Effector memory CD4-positive, alpha-beta T cell (primary cell): ENCODE measurements at places on chromosomes 4 and X.
A peak's percentile ranks its signal among the peaks of the same experiment; 100 is the strongest.

DNA sequence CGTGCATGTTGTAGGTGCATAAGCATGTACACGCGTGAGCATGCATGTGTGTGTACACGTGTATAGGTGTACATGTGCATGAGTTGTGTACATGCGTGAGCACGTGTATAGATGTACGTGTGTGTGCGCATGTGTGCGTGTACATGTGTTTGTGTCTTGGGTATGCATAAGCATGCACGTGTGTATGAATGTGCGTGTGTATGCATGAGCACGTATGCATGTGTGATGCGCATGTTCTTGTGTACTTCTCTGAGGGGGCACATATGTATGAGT lies 9.0 kb downstream of the NAT8L start:
- no peak for DNase-seq

DNA sequence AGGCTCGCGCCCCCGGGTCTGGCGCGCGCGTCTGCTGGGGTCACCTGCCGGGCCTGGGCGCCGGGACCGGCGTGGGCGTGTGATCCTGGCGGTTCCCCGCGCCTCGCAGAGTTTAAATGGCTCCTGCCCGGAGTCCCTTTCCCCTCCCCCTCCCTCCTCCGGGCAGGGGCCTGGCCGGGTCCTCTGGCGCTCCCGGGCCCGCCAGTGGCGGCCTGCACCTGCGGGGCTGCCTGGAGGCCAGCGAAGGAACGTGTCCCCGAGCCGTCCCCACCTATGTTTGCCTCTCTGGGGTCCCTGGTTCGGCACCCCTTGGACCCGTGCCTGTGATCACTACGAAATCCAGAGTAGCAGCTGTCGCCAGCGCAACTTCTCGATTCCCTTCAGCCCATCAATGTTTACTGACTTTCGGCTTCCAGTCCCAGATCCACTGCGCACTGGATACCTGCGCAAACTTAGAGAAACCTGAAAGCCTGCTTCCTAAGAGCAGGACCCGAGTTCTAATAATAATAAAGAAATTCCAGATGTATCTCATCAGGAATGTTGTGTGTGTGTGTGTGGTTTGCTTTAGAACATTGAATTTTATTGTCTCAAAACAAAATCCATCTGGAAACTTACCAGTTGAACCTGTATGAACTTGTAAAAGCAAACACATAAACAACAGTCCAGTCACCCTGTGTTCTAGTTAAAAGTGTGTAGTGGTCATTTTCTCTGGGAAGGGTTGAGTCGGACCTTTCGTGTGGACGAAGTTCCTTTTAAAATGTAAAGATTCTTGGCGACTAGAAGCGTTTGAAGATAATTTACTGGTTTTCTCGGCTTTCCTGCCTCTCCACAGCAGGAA lies 788 bp downstream of the SHROOM2 start:
- DNase-seq = no peak

DNA sequence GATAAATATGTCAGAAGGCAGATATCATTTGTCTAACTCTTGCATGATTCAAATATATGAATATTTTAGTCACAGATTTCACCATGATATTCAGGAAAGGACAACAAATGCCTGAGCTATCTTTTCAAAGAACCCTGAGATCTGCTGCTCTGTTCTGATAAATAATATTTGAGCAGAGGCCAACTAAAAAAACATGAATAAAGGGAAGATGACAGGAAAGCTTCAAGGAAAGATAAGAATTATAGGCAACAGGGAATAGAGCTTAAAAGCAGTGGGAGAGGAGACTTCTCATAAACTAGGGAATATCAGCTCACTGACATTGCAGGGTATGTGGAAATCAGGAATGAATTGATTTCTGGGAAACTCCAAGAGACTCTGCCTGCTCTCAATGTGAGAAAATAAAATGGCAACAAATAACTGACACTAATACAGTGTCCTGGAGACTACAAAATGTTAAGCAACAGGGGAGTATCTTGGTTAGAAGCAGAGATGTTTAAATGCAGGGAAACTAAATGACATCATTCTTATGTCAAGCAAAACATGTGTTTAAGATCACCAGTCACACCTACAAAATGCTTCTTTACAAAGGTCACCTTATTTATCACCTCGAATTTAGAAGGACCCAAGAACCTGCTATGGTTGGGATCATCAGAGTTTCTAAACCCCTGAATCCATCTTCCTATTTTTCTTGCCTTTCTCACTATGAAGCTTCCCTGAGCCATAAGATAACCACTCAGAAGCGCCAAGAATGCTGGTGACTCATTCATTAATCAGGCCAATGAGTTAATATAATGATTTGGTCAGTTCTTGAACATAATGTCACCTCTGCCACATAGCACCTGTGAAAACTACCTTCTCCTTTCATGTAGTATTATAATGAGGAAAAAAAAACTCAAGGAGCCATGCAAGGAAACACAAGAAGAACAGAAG lies 78.1 kb downstream of the NDST3 start:
- no peak for DNase-seq

- no peak for DNase-seq
Observed at GRCh38 chr4:100294356-100294755, 104.1 kb upstream of the DDIT4L start.

- DNase-seq = no peak
Observed at GRCh38 chrX:48909703-48910294, 1.6 kb downstream of the SLC35A2 start.

DNA sequence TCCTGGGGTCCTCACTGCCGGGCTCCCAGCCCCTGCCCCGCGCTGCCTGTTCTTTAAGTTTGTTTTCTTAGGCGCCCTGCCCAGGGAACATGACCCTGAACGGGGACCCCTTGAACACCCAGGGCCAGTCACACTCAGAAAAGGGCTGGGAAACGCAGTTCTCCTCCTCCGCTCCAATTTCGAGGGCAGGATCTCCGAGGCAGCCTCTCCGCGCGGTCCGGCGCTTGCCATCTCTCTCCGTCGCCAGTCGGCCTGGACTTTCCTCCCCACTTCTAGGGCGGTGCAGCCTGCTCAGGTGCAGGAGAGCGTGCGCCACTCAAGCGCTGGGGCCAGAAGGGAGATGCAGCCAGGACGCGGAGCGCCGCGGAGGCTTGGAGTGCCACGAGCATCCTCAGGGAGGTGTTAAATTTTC lies 9.9 kb downstream of the PRDM8 start:
- DNase-seq = no peak

- DNase-seq = no peak
Observed at GRCh38 chr4:123319639-123320038, 77.0 kb upstream of the SPRY1 start.

- no peak for DNase-seq
Observed at GRCh38 chrX:154083126-154083517, 14.4 kb downstream of the MECP2 start.

DNA sequence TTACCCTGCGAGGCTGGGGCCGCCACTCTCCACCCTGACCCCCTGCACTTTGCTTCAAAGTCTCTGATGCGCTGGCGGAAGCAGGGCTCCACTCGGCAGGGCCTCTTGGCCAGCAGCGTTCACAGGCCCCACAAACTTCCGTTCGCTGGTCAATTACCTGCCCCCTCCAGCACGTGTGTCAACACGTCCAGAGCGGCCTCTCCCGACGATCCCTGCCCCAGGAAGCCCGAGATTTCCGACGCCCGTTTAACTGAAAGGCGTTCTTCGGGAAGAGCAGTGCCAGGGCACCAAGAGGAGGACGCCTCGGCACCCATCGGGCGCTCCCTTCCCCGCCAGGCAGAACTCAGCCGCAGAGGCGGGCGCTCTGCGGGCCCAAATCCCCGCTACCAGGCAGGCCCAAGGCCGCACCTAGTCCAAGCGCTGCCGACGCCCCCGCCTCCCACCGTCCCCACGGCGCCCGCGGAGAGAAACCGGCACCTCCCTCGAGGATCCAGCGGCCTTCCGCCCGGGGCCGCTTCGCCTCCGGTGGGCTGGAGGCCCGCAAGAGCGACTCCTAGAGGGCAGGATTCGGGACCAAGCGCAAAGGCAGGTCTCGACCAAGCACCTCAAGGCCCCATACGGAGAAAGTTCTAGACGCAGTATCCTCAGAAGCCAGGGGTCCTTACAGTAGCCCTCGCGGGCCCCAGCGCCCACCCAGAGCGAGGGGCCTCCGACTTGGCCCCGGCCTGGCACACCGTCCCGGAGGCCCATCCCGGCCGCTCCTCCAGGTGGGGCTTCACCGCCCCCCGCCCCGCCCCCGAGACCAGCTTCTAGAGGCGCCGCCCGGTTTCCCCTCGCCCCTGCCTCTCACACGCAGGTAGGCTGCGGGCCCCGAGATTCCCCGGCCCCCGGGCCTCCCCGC lies 586 bp downstream of the BCAP31 start:
- peak; percentile 44 for DNase-seq

DNA sequence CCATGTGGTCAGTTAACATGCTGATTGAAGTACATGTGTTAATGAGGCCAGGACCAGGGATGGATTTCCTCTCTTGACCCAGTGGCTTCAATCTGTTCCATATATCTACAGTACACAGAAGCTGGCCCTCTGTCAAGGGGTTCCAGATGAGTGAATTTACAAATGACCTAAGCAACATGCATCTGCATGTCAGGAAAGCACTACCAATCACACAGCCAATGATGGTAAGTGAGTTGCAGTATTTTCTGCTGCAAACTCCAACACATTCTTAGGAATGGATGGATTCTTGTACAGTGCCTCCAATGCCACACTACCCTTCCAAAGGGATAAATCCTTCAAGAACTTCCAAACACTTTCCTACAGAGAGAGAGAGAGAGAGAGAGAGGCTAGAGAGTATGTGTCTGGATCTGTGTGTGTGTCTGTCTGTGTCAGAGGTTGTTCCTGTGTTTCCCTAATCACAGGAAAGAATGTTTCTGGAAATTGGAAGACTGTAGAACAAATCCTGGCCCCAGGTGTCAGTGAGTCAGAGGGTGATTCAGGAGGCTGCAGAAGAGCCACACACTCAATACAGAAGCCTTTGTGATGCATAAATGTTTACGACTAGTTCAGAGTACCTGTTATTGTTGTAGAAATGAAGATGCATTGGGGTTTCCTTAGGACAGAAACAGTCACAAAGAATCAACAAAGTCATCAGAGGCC lies 107.5 kb downstream of the GUCY2F start:
- DNase-seq = no peak

- DNase-seq = no peak
Observed at GRCh38 chr4:144801731-144802130, 155.8 kb downstream of the HHIP start.

DNA sequence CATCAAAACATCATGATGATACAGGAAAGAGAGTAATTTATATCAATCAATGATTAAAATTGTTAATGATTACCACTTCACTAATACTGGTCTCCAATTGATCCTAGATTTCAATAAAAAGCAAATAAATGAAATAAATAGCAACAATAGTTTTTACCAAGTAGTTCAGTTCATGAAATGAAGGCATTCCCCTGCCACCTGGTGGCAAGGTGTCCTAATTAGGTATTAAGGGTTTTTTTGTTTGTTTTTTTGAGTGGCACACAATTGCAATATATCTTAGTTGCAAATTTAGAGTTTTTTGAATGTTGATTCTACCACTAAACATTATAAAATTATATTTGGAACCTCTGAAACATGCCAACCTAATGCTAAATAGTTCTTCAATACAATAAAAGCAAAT lies 157.4 kb upstream of the PDE5A start:
- DNase-seq = no peak

- no peak for DNase-seq
Observed at GRCh38 chr4:168647646-168648375, 151.0 kb downstream of the PALLD start.

- DNase-seq = no peak
Observed at GRCh38 chr4:52852711-52853110, 9.4 kb upstream of the RASL11B start.

GRCh38 chrX:68708503-68709290 lies 61.2 kb downstream of the STARD8 start:
- DNase-seq = no peak

DNA sequence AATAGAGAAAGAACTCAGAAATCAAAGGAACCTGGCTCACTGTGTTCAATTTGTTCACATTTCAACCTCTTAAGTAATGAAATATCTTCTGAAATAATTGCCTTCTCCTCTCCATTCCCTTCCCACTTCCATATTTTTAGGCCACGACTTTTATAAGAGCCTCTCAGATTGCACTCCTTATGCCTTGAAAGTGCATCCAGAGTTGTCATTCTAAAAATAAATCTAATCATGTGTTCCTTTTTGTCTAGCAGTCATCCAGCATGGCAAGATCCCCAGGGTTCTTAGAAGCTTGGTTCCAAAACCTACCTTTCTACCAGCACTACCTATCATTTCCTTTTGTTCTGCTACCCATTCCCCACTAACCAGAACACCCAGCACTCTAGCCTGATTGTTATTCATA lies 42.4 kb upstream of the RPA4 start:
- no peak for DNase-seq
